Fibroblast of lung (primary cell): ENCODE measurements at places on chromosomes 6 and 20. TPM values are rescaled to one million over a fixed set of nuclear protein-coding genes. Genes with fewer than 3 reads are reported as not detected.

The LGSN gene
- under 0.01 TPM in 1 of 2 replicates, not detected in the other for total RNA-seq

DNA sequence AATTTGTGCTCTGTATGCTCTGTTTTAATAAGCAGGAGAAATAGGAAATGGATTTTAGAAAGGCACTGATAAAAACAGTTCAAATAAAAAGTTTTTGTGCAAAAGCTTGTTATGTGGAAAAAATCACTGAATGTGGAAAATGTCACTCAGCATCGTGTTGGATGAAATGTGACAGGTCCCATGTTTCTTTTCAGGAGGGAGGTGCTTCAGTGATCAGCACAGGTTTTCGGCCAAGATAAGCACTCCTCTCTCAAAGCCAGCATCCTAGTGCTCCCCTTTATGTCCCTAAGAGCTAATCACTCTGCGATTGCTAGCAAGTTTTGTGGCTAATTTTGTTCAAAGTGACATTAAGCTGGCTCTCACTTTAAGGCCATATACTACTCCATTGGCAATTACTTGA, 12.0 kb downstream of the UBE3D start:
- DNase-seq, result no peak

The ATP9A gene
- total RNA-seq, result 53.7 and 96.3 TPM in 2 replicates

GRCh38 chr6:85469276-85470022, 19.6 kb downstream of the NT5E start:
- DNase-seq, result peak; percentile 16

The IP6K3 gene
- 1.8 and 5.4 TPM in 2 replicates for total RNA-seq

DNA sequence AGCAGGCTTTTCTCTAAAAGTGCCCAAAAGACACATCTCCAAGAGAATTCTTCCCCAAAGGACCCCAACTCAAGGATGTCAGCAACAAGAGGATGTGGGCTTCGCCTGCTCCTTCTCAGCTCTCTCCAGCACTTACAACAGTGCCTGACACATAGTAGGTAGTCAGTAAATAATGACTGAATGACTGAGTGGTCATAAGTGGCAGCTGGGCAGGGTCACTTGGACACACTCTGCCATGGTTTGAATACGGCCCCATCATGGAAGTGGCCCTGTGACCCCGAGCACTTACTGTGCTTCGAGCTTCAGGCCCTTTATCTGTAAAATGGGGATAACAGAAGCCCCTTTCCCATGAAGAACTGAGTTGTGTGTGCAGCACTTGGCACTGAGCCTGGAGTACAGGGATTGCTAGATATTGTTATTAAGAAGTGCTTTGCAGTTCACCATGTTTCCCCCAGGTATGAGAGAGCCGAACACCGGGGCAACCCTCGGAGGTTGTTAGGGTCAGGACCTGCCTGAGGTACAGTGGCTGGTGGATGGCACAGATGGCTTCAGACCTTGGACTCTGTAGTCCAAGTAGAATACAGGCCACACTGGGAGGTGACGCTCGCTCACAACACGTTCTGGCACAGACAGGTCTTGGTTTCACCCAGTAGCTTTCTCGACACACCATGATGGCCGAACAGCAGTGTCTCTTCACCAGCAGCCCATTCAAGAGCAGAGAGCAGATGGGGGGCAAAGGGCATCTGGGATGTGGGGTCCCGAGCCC, 56.0 kb downstream of the NOL4L start:
- no peak for DNase-seq

The B3GAT2 gene
- not detected in 2 replicates for total RNA-seq

- no peak for DNase-seq
These were observed 75.4 kb upstream of the EEF1E1 start for GRCh38 chr6:8177721-8178120.

GRCh38 chr6:170117111-170117972, 173.5 kb downstream of the DLL1 start:
- no peak for DNase-seq

The PIGU gene
- total RNA-seq, result 4.9 and 6.4 TPM in 2 replicates

DNA sequence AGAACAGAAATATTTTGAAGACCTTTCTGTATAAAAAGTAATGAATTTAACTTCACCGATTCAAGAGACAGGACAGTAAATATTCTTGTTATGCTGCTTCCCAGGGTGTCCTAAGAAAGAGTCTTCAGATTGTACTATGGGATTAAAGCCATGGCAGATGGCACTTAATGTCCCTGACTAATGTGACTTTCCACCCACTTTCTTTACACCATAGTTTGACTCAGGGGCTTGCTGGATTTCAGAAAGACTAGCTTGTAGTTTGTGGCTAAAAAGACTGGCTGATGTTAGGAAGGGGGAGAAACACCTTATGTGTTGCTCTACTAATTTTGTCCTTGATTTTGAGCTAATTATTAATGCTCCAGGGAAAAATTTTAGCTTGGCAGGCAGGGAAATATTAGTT, 75.9 kb downstream of the UTRN start:
- DNase-seq, result no peak

DNA sequence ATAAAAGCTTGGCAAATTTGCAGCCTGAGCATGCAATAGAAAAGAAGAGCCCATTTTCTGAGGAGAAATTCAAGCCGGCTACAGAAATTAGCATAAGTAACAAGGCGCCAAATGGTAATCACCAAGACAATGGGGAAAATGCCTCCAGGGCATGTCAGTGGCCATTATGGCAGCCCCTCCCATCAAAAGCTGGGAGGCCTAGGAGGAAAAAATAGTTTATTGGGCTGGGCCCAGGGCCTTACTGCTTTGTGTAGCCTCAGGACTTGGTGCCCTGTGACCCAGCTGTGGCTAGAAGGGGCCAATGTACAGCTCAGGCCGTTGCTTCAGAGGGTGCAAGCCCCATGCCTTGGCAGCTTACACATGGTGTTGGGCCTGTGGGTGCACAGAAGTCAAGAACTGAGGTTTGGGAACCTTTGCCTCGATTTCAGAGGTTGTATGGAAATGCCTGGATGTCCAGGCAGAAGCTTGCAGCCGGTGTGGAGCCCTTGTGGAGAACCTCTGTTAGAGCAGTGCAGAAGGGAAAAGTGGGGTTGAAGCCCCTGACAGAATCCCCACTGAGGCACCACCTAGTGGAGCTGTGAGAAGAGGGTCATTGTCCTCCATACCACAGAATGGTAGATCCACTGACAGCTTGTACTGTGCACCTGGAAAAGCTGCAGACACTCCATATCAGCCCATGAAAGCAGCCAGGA, 328.5 kb upstream of the MAP3K7 start:
- no peak for DNase-seq

GRCh38 chr6:109978174-109979032, at the start of gene GPR6:
GPR6 (plus strand) TSS chr6:109978311; CDS start chr6:109979113, 802 bp downstream.
- peak; percentile 52 for DNase-seq

The SNX9 gene
- 117 and 120 TPM in 2 replicates for total RNA-seq

The NUS1 gene
- 11.6 and 15.4 TPM in 2 replicates for total RNA-seq

DNA sequence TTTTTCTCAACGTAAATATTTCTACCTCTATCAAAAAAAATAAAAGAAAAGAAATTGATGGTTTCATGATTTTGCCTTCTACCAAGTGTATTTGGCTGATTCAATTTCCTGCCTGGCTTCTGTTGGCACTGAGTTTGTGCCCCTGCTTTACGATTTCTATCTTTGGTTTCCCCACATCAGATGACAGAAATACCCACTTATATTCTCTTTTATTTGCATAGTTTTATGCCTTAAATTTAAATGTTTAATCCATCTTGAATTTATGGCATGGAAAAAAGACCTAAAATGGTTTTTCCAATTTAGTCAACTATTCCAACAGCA, 34.3 kb downstream of the RNF24 start:
- no peak for DNase-seq

DNA sequence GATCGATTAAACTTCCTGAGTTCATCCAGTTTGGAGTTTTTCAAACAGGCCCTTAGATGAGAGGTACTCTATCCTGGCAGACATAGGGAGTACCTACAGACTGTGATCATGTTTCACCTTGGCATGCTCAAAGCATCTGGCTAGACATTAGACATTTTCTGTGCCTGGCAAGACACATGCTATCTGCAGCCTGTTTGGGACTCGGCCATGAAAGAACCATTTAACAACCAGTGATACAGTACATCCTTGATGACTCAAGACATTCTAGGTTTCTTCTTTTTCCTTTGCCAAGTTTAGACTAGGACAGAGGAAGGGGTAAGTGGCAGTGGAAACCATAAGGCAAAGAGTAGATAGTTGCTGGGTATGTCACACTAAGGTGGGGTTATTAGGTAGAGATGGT, 15.4 kb upstream of the PAQR8 start:
- DNase-seq, result peak; percentile 14

DNA sequence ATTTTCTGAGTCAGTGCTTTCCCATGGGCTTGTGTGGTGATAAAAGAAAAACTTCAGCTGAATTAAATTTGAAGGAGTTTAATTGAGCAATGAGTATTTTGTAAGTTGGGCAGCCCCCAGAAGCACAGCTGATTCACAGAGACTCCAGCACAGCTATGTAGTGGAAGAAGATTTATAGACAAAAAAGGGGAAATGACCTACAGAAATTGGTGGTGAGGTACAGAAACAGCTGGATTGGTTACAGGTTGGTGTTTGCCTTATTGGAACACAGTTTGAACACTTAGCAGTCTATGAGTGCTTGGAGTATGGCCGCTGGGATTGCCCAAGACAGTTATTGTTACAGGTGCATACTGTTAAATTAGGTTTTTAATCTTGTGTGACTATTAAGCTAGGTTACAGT, 96.9 kb upstream of the PTPRK start:
- no peak for DNase-seq

DNA sequence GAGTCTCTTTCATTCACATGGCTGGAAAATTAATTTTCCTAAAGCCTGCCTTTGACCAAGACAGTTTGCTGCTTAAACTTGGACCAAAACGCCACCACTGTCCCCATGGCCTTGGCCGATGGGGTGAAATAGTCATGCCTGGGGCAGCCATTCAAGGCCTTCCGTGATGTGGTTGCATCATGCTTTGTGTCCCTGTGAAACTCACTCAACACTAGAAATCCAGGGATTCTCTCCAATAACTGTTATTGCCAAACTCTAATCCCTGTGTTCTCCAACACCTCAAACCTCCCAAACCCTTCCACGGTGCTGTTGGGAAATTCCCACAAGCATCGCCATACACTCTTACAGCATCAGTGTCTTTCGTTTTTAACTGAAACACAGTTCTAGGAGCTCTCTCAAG, 1.4 kb upstream of the TXNDC5 start:
- DNase-seq, result no peak

The MYLIP gene
- total RNA-seq, result 2.5 and 4.6 TPM in 2 replicates

The TRIM38 gene
- total RNA-seq, result 14.4 and 14.5 TPM in 2 replicates

DNA sequence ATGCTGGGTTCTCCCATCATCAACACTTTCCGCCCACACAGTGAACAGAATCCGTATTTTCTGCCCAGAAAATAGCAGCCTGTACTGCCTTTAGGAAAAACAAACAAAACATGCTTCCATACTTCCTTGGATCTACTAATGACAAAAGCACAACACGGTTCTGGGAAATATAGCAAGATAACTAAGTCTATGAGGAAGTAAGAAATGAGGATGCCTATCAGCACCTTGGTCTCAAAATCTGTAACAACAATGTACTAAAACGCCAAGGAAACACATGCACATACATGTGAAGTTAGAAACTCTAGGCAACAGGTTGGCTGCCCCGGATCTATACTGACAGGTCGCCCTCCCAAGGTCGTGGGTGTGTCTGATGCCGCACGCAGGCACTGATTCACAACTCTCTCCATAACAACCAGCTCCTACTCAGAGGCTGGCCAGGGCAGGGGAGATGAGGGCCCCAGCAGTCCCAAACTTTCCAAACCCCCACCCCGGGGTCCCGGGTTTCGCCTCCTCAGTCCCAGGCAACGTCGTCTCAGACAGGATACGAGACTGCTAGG, 710 bp downstream of the BTBD9 start:
- DNase-seq, result peak; percentile 60
